ENCODE measurements at places on chromosomes 7 and 10.
A peak's percentile ranks its signal among the peaks of the same experiment; 100 is the strongest.

GRCh38 chr10:127047878-127048238 lies 142.6 kb downstream of the DOCK1 start:
- no peak for DNase-seq

- no peak for DNase-seq
Measured at GRCh38 chr10:120555842-120556532, 99.0 kb downstream of the PLPP4 start.

DNA sequence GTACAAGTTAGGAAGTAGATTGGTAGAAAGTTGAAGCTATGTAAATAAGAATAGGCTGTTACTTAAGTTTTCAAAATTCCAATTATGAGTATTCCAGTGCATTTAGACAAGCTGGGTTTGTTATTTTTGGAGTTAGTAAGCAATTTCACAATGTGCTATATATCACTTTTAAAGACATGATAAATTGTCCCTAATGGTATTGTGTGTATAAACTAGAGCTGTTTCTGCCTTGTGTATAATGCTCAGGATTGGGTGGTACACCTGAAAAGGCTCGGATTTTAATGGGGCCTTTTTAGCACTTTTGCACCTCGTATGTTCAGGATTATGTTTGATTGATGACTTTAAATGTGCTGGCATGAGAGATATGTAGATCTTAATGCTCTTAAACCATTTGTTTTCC lies 175.8 kb downstream of the VTI1A start:
- peak; percentile 15 for DNase-seq

DNA sequence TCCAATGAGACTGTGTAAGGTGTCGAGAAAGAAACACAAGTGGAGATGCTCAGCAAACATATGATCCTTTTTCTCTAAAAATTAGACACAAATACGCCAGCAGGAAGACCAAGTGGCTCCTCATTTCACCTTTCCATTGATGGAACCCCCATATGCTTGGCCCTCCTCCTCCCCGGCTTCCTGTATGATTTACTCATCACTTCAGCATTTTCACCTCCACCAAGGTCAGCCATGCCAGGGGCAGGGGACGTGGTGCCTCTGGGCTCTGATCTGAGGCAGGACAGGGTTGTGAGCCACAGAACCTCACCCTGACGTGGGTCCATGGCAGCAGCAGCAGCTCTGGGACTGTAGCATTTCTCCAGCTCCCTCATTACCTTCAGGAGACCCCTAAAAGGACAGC lies 116.8 kb upstream of the PFKP start:
- no peak for DNase-seq

DNA sequence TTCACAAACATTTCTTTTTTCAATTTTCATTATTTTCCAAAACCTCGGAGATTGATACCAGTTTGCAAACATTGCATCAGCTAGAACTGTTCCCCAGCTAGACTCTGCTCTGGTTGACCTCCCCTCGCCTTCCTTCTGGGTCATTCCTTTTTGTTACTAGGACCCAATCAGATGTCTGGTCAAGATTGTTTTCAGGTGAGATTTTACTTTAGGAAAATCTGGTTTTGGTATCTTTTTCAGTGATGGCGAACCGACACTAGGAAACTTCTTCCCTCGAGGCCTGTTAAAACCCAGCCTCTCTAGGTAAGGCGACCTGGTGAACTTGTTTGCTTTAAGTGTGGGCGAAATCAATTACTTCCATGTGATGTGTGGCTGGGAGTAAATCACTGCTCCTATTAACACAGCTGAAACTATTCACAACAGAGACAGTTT lies 8.4 kb downstream of the PROSER2 start:
- DNase-seq = peak; percentile 7

DNA sequence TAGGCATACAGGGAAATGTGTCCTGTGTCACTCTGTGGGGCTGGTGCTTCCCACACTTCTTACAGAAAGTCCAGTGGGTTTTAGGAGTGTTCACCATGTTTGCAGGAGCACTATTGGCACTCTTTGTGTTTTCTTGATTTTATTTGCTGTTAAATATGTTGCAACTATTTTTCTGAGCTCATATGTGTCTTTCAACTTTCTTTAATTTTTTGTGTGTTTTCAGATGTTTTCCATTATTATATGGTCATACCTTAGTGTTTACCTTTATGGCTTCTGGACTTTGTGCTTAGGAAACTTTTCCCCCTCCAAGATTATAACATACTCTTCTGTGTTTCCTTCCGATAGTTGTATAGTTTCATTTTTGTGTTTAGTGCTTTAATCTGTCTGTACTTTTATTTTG lies 20.8 kb upstream of the NUDCD3 start:
- no peak for DNase-seq

DNA sequence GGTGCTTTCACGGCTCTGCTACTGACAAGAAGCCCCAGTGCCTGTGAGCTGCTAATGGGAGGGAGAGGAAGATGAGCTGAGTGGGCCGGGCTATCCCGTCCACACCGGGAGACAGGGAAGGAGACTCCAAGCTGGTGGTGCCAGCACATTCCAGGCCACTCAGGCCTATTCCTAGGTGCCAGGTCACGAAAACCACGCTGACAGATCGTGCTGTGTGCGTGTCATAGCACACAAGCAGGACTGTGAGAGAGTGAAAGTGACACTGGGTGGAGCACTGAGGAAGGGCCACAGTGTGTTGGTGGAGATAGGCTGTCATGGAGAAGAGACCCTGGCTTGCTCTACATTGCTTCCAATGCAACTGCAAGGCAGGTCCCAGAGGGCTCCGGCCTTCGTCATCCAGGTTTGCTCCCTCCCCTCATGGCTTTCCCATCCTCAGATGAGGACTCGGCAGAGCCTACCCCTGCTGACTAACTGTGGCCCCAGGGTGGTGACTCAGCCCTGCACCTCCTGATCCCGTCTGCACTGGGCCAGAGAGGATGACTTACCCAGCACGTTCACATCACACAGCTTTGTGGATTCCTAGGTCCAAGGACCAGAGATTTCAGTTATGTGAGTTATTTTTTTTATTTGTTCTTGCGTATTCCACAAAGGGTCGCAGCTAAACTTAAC lies 167.3 kb downstream of the EGFR start:
- DNase-seq = peak; percentile 87

DNA sequence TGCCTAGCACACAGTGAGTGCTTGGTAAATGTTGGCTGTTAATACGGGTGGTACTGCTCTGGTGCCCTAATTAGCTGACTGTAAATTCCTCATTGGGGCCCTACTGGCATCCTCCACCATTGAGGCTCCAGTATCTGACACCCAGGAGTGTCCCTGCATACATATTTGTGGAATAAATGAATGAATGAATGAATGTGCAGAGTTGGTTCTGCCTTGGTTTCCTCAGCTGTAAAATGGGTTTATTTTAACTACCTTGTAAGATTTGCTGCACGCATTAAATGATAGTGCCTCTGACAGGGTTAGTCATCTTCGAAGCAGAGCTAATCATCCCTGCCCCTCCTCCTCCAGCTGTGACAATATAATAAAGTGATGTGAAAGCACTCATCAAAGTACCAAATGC lies 45.8 kb downstream of the ALDH18A1 start:
- no peak for DNase-seq

GRCh38 chr10:48455392-48456151 lies 149.1 kb downstream of the MAPK8 start:
- no peak for DNase-seq

GRCh38 chr10:3162533-3162932 lies 10.0 kb downstream of the PITRM1 start:
- DNase-seq = no peak

DNA sequence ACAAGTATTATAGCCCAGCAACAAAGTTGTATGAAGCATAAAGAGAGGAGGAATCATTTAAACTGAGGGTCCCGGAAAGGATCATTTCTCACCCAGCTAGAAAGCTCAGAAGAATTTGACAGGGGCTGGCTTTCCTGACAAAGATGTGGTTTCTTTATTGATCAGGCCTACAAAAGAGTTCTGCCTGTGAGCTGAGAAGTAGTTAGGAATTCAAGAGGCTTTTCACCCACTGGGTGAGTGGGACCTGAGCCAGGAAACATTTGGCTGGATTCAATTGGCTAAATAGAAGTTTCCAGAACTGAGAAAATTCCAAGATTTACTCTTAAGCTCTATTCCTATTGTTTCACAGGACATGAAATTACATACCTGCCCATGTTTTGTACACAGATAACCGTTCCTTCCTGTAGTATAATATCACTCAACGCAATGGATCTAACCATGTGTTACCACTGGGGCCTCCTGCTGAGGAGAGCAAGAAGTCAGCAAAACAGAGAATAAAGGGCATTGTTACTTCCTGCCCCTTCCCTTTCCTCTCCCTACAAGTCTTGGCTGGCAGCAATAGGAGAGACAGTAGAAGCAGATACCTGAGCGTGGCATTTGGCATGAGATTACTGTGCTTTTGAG lies 53.9 kb upstream of the PAPSS2 start:
- DNase-seq = peak; percentile 20

GRCh38 chr10:96789571-96790108 lies 42.5 kb upstream of the LCOR start:
- peak; percentile 43 for DNase-seq

GRCh38 chr10:74681917-74682627 lies 144.3 kb upstream of the KAT6B start:
- DNase-seq = peak; percentile 5

- DNase-seq = no peak
Measured at GRCh38 chr7:74008687-74009086, 19.3 kb upstream of the ELN start.

DNA sequence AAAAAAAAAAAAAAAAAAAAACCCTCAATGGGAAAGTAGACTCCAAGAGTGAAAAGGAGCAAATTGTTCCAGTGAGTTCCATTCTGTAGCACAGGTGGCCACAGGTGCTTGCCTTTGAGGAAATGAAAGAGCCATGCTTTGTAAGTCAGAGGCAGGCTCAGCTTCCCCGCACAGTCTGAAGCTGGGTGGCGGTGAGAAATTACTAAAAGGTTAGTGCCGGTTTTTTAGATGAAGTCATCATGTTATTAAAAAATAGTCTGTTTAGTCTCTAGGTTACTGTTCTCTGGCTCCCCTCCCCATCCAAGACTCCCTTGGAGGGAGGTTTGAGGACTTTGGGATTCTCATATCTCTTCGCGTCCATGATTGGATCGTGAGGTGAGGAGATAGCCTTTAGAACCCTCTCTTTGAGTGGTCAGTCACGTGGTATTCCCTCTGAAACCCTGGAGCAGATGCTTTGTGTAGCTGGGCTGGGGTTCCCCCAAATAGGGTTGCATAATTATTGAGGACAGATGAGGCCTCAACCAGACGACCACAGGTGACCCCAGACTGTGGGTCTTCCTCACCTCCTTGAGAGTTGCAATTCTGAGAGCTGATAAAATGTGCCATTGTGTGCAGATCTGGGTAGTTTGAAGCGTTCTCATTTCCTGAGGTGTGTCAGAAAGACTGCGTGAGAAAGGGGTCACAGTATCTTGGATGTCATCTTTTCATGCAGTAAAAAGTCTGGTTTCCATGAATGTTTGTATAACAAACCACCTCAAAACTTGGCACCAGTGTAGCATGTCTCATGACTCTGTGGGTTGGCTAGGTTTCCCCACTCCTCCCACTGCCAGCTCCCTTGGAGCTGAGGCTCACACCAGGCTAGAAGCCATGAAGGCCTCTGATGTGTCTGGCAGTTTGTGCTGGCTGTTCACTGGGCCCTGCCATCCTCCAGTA lies 27.1 kb downstream of the OGDH start:
- peak; percentile 87 for DNase-seq

- peak; percentile 75 for DNase-seq
Measured at GRCh38 chr10:31723106-31723750, 205.4 kb downstream of the ARHGAP12 start.
